ENCODE measurements at places on chromosomes 6 and 20. TPM values are rescaled to one million over a fixed set of nuclear protein-coding genes. Genes with fewer than 3 reads are reported as not detected.
A peak's percentile ranks its signal among the peaks of the same experiment; 100 is the strongest.

DNA sequence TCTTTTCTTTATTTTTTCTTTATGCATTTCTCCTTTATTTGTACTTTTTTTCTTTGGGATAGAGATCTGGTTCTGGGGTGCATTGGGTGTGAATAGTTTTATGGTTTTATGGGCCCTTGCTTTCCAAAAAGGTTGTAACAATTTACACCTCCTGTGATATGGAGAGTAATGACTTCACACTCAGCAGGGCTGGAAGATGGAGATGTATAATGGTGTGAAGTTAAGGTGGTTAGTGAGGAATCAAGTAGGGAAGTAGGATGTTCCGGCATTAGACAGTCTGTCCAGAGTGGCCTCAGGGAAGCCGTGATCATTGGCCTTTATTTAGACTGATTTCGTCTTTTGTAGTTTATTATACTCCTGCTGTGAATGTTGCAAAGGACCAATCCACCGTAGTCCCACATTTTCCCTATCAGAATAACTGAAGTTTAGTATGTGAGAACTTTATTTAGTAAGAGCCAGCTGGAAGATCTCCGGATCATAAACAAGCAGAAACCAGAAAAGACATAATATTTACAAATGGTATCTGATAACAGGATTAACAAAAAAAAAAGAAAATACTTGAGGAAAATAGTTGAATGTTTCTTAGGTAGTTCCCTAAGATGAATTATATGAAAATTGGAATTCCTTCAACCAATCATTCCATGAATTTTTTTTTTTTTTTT, 255.5 kb downstream of the TBC1D7 start:
- DNase-seq: no peak

DNA sequence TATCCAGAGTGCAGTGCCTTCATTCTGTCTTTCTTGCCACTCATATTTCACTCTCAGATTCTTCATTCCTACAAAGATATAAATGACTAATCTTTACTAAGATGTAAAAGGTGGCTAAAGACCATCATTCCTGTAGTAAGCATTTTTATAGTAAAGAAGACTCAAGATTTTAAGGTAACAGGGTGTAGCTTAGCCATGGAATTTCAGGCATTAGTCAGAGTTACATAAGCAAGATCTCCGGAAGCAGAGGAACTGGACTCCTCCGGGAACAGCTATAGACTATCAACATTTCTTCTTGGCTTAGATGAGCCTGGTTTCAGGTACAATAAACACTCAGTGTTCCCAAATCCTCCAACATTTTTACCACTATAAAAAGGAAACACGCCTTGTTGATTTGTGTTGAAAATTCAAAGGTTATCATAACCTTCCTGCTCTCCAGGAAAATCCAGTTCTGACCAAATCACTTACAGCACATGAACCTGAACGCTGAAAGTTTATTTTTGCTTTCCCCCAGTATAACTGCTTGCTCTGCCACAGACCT, 23.7 kb downstream of the SERPINB1 start:
- no peak for DNase-seq

GRCh38 chr20:34268851-34269636, 27.8 kb downstream of the ASIP start:
- DNase-seq: peak; percentile 25

DNA sequence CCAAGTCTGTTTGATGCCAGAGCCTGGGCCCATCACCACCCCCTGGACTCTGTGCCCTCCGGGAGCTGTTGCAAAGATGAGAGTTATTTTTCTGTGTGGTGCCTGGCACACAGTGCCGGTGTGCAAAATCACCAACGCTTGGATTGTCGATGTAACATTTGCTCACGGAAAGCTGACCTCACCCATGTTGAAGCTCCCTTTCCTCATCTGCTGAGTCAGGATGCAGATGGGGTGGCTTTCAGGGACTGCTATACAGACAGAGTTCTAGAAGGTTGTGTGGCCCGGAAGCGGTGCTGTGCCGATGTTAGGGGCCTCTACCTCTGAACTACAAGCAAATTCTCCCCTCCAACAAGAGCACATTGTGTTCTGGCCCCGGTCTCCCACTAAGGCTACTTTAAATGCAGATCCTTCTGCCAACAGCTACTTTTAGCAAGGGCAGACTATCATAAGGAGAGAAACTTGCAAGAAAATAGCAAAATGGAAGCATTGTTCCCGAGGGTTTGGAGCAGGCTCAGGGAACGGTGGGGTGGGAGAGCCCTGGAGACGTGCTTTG, 34.0 kb downstream of the EYA2 start:
- no peak for DNase-seq

GRCh38 chr6:34226731-34227586, 9.7 kb upstream of the HMGA1 start:
- DNase-seq: no peak

Gene SLC17A3
- total RNA-seq: not detected

Gene KIAA0408
- 0.34 TPM for total RNA-seq

Gene TTBK1
- 0.02 TPM for total RNA-seq

All from activated B cell treated with CpG ODN at 0.5 μM for 24 hours (primary cell).